GM12878 (cell line): ENCODE measurements at places on chromosomes 4 and X. TPM values are rescaled to one million over a fixed set of nuclear protein-coding genes. Genes with fewer than 3 reads are reported as not detected.

Gene TASL
- 11.8 and 12.4 TPM in 2 replicates for total RNA-seq

- no peak overlapping the region for H3K27ac ChIP-seq
- H3K27me3 ChIP-seq = no peaks in the 10 kb centered on the region
- no peak for DNase-seq
- H3K36me3 ChIP-seq = no peaks in the 10 kb centered on the region
- H3K4me1 ChIP-seq = peaks cover 5% of the 10 kb centered on the region; the same call in 1 of the 2 replicates
These were observed 238.8 kb downstream of the OR13H1 start for GRCh38 chrX:131782646-131783045.

DNA sequence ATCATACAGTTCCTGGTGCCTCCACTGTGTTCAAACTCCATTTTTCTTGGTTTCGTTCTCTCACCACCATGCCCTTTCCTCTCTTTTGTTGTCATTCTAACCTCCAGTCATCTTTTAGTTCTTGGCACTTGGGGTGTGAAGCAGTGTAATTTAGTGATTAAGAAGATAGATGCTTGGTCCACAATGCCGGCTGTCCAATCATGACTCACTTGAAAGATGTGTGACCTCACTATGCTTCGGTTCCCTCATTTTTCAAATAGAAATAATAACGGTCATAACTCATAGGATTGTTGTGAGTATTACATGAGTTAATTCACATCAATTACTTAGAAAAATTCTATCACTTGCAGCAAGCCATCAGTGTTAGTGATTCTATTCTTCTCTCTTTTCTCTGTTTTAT, 327.8 kb downstream of the ADGRL3 start:
- H3K27me3 ChIP-seq = no peaks in the 10 kb centered on the region
- no peaks in the 10 kb centered on the region for H3K36me3 ChIP-seq
- no peak for DNase-seq
- no peak overlapping the region for H3K4me3 ChIP-seq
- no peak overlapping the region for H3K27ac ChIP-seq

Gene L1CAM
- total RNA-seq = 0.24 and 0.64 TPM in 2 replicates

DNA sequence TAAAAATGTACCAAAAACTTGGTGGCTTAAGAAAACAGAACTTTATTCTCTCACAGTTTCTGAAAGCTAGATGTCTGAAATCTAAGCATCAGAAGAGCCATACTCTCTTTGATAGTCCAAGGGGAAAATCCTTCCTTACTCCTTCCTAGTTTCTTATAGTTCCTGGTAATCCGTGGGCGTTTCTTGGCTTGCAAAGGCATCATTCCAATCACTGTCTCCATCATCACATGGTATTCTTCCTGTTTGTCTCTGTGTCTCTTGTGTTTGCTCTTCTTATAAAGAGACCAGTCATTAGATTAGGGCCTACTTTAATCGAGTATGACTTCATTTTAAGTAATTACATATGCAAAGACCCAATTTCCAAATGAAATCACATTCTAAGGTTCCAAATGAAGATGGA, 118.9 kb upstream of the FSTL5 start:
- no peaks in the 10 kb centered on the region for H3K27me3 ChIP-seq
- no peak overlapping the region for H3K27ac ChIP-seq
- H3K4me3 ChIP-seq = no peak overlapping the region
- no peaks in the 10 kb centered on the region for H3K4me1 ChIP-seq
- H3K36me3 ChIP-seq = no peaks in the 10 kb centered on the region
